ENCODE measurements at places on chromosomes 13 and 19.

DNA sequence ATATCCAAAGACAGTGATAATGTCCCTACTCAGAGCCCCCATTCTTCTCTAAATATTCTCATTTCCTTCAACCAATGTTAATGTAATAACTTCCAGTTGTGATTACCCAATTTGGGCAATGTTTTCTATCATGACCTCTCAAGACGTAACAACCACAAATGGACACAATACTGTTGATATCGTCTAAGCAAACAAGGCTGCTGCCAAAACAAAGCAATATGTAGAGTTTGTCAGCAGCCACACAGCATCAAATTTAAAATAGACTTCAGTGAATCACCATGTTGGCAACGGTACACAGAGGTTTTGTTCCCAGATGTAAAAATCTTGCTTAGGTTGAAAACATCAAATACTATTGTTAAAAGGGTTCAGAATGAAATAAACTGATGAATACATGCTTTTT is 205.1 kb downstream of the DACH1 start:
- no peak for DNase-seq

GRCh38 chr19:48081106-48081505 is 29.5 kb downstream of the PLA2G4C start:
- no peak for DNase-seq

DNA sequence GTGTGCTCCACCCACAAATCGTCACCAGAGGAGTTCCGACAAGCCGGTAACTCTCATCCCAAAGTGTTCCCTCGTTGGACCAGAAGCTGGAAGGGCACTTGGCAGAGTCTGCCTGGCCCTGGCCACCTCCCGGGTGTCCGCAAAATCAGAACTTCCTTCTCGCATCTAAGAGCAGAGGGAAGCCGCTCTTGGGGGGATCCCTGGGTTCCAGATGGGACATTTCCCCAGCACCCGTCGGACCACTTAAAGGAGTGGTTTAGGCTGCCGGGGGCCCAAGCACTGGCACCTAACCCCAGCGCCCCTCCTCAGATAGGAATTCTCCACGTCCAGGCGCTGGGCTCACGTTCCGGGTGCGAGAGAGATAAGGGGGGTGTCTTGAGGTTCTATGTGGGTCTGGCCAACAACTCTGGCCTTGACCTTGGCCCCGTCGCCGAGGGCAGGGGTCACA is 857 bp upstream of the MAP2K7 start:
- no peak for DNase-seq

- no peak for DNase-seq
Measured at GRCh38 chr13:48975101-48975855, 434 bp upstream of the FNDC3A start.

DNA sequence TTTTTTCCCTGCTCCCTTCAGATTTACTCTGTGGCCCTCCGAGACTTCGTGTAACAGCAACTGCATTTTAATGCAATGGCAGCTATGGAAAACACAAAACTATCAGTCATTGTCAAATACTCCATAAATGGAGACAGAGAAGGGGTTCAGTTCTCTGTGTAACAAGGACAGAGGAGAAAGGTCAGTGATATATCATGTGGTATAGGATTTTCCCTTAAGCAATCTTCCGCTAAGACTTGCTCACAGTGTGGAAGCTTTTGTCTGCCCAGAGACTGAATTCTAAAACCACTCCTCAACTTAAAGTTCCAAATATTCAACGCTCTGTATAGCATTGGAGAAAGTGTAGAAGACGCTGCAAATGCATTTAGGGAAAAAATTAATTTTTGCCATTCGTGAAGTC is 111.3 kb upstream of the EDNRB start:
- DNase-seq, result no peak

DNA sequence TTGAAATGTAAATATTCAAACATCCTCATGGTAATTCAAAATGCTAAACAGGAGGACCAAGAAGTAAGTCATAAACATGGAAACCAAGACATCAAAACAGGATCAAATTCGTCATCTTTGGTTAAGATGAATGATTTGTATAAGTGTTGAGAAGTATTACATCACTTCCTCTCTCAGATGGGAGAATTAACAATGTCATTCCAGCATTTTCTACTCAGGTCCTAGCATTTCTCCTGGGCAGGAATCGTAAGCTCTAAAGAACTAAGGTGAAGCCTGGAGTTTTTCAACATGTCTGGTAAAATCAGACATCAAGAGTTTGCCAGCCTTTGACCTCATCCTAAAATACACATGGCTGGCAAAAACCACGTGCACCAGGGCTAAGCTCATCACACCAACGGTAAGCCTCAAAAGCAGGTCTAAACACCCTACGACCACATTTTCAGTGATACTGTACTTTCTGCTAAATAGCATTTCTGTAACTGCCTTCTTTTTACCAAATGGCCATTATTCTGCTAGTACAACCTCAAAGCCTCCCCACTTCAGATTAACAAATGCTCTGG is 24.8 kb downstream of the RANBP3 start:
- DNase-seq, result no peak

GRCh38 chr13:89923736-89924135 is 1423.8 kb upstream of the MIR17HG start:
- DNase-seq, result no peak

DNA sequence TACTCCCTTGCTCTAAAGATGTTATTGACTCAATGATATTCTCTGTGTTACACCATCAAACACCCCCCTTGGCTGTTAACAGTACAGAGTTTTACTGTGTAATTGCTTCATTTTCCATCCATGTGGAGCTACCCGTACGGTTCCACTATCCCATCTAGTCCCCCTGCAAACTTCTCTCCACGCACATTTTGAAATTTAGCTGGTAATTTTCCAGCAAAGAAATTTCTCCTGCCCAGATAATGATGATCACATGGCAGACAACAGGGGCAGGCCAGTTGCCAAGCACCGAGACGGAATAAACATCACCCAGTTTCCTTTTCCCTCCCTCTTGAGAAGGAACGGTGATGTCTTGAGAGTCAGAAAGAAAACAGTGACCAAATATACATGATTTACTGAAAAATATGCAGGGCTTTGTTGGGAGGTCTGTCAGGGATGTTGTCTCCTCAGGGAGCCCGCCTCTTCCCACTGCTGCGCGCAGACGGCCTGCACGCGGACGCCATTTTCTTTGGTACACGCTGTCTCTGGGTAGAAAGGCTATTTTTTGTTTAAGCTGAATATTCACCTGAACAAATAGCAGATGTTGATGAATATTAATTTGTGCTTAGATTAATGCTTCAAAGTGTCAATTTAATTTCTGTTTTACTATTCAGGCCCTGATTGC is 109.9 kb downstream of the OLFM4 start:
- no peak for DNase-seq

DNA sequence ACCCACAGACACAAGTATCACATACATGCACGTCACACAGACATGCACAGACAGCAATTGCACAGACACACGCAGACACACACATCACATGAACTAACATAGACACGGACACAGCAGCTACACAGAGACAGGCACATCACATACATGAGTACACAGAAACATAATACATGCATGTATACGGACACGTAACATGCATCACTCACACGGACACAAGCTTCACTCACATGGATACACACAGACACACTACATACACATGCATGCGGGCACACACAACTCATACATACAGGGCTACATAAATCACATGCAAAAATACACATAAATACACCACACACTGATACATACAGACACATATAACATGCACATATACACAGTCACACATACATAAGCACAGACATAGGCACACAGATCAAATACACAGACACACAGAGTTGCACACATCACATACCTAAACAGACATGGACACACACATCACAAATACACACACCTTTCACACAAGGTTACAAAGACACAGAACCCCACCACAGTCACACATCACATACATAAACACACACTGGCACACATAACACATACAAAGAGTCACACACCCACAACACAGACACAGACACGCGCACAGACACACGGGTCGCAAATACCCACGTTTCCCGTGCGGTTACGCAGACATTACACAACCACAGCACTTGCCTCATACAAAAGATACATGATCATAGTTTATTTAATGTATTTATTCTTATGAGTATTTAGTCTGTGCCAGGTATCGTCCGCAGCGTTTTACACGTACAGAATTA is 1.1 kb upstream of the LMTK3 start:
- no peak for DNase-seq

- no peak for DNase-seq
Measured at GRCh38 chr13:20182231-20182846, 10.4 kb downstream of the GJB2 start.

- no peak for DNase-seq
Measured at GRCh38 chr13:106400289-106400688, 135.2 kb downstream of the EFNB2 start.

- no peak for DNase-seq
Measured at GRCh38 chr19:4676955-4677731, 7.0 kb upstream of the MYDGF start.

- DNase-seq, result no peak
Measured at GRCh38 chr19:14354445-14354844, 26.8 kb upstream of the ADGRE5 start.

DNA sequence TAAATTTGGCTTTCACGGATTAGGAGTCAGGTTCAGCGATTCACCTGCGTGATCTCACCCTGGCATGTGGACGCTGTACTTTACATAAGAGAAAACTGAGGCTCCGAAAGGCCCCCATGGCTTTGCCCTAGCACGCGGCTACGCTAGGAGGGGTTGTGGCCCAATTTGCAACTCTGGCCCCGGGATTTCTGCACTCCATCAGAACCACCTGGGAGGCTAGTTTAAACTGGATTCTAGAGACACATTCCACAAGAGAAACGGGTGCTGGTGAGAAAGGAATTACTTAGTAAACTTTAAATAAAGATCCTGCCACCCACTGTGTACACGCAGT is 6.2 kb downstream of the BCL3 start:
- DNase-seq, result no peak

DNA sequence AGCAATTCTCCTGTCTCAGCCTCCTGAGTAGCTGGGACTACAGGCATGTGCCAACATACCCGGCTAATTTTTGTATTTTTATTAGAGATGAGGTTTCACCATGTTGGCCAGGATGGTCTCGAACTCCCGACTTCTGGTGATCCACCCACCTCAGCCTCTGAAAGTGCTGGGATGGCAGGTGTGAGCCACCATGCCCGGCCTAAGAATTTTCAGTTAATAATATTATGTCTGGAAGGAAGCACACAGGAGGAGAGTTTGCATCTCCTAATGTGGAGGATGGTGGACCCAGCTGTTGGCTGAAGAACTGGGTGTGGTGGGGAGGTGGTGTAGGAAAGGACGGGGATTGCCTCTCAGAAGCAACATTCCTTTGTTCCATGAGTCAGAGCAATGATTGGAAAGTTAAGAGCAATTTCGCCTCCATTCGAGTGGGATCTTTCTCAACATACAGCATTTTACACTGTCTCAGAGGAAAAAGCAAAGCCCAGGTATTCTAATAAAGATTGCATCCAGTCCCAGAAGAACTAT is 11.9 kb downstream of the PDCD2L start:
- no peak for DNase-seq

GRCh38 chr19:57192077-57192420 is 749 bp downstream of the ZNF264 start:
- DNase-seq, result no peak

DNA sequence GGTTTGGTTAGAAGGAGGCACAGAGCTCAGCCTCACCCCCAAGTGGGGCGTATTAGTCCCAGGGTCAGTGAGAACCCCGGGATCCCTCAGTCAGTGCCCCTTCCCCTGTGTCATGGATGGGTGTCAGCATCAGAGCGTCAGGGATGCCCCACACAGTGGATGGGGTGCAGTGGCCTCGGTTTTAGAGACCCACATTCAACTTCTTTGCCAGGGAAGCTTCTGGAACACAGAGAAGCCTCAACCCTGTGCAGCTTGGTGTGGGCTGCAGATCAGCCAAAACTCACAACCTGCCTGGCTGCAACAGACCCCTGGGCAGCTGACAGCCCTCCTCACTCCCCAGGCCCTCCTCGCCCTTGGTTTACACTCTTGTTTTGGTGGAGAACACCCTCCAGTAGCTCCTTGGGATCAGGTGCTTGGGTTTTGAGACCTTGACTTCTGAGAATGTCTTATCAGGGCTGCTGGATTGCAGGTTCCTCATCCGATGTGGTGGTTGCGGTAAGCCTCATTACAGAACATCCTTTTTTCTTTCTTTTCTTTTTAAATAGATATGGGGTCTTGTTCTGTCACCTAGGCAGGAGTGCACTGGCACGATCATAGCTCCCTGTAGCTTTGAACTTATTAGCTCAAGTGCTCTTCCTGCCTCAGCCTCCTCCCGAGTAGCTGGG is 11.0 kb downstream of the ZNF333 start:
- no peak for DNase-seq

DNA sequence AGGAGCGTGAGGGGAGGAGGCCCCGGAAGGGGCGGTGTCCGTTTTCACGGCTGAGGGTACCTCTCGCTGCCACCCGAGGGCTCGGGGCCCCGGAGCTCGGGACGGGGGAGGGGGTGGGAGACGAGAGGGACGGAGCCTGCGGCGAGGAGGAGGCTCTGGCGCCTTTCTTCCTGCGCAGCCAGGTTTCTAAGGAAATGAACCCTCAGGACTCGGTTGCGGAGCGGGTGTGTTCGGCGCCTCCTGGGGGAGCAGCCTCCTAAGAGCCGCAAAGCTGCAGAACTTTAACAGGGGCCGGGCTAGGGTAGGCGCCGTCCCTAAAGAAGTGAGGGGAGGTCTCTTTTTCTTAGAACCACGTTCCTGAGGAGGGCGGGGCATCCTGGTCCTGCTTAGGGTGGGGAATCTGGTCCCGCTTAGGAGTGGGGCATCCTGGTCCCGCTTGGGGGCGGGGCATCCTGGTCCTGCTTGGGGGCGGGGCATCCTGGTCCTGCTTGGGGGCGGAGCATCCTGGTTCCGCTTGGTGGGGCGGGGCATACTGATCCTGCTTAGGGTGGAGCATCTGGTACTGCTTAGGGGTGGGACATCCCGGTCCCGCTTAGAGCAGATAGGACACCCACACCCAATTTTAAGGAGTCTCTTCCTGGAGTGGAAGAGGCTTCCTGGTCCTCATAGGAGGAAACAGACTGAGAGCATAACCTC is 6.2 kb downstream of the SYT5 start:
- DNase-seq, result no peak

DNA sequence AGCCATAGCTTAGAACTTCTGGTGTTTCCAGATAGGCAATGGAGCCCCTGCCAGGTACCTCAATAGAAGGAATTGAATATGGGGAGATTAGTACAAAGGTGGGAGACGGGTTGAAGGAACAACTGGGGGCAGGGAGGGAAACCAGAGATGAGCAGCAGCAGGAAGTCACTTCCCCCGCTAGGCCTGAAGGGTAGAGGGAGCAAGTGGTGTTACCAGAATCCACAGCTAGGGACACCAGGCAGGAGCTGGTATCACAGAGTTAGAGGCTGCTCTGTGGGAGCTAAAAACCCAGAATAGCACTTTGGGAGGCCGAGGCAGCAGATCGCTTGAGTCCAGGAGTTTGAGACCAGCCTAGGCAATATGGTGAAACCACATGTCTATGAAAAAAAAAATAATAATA is 15.3 kb upstream of the HNRNPUL1 start:
- no peak for DNase-seq

DNA sequence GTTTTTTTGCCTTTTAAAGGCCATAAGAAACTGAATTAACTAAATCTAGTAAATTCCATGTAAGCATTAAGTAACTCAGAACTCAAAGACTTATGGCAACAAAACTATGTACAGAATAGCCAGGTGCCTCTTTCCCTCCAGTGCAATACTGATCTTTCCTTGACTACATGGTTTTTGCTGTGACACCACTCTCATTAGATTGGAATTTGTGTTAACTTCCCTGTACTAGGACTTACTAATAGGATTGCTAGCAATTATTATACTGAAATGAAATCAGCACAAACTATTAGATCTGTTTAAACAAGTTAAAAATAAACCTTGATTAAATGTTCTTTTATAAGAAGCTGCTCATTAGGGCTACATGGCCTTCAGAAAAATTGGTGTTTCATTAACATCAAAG is 96.3 kb downstream of the DACH1 start:
- DNase-seq, result no peak

All from NCI-H1436 treated with DMSO at 0.1 percent for 48 hours (cell line).